ENCODE measurements at places on chromosomes 2 and 18.

DNA sequence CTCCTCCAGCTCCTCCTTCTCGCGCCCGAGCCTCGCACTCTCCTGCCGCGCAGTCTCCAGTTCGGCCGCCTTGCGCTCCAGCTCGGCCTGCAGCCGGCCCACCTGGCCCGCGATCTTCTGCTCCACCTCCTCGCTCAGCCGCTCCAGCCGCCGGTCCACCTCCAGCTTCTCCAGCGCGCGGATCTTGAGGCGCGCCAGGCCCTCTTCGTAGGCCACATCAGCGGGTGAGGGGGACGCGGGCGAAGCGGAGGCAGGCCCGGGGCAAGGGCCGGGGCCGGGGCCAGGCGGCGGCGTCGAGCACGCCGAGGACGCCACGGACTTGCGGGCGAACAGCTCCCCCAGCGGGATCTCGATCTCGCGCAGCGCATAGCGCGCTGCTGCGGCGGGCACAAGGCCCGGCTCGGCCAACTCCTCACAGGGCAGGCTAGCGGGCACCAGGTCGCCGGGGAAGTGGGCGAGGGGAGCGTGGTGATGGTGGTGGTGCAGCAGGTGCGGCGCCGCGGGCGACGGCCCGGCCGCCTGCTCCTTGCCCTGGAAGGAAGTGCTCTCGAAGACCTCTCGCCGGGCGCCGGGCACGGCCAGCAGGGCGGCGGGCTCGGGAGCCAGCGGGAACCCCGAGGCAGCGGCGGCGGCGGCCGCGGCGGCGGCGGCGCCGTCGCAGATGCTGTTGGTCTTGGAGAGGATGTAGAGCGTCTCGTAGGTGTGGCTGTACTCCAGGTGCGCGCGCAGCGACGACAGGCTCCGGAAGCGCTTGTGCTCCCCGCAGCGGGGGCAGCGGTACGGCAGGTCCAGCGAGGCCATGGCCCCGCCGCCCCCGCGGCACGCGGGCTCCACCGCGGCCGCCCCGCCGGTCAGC is 15.2 kb downstream of the FBXO41 start:
- DNase-seq: no peak

DNA sequence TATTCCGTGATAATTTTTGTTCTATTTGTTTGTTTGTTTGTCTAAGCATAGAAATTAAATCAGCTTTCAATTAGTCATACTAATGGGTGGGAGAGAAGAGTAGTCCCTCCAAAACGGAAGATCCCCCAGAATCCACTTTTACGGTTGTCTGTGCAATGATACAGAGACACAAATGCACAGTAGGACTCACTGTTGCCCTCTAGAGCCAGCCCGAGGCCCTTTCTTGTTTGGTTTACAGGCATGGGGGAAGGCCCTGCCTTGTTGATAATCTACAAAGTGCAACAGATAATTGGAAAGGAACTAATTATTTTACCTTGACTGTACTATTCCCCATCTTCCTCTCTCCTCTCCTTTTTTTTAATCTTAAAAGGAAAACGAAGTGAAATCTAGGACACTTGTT is 121.1 kb downstream of the ACOXL start:
- DNase-seq: no peak

- DNase-seq: no peak
Observed at GRCh38 chr2:206728277-206729199, 10.3 kb upstream of the DYTN start.

GRCh38 chr18:68803356-68803755 is 5.5 kb downstream of the CCDC102B start:
- DNase-seq: no peak

DNA sequence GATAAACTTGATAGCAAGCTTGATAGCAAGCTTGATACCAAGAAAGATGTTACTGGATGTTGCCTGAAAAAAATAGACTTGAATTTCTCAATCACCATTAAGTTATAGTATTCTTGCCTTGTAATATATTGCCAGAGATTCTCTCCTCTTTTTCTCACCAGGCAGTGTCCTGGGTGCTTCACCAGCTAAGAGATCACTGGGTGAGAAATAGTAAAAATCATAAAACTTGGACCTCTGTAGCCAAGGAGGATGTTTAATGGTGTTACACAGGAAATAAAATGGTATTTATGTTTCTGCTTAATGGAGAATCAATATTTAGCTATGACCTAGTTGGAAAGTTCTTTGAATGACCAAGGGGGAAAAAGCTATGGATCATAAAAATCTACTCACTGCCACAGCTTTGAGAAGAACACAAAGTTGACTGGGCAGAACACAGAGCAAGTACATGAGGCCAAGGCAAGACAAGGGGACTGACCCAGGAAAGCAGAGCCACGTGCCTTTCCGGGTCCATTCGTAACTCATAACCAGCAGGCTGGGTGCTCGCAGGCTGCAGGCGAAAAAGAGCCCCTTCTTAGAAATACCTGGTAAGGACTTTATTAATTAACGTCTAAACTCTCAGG is 129.4 kb upstream of the HNMT start:
- DNase-seq: no peak

Data from cortex of kidney (tissue), 1 donor.